ENCODE measurements at places on chromosomes 4 and X. TPM values are rescaled to one million over a fixed set of nuclear protein-coding genes. Genes with fewer than 3 reads are reported as not detected.

DNA sequence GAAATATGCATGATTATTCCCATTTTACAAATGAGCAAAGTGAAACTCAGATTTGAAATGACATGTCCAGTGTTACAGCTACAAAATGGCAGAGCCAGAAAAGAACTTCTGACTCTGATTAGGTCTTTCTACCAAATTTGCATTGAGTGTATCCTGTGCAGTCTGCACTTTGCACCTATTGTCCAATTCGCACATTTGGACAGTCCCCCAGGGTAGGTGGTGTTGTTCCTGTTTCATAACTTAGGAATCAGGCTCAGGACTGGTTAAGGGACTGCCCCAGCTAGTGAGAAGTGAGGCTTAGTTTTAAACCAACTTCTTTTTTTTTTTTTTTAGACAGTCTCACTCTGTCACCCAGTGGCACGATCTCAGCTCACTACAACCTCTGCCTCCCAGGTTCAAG is 137.9 kb upstream of the NALF2 start:
- no peaks in the 10 kb centered on the region for H3K4me1 ChIP-seq
- H3K27ac ChIP-seq: no peak overlapping the region
- no peak for DNase-seq
- no peak overlapping the region for H3K4me3 ChIP-seq

Gene SOX3
- total RNA-seq: not detected

- no peak overlapping the region for H3K4me3 ChIP-seq
- DNase-seq: no peak
- H3K27ac ChIP-seq: no peak overlapping the region
- H3K27me3 ChIP-seq: no peaks in the 10 kb centered on the region
Observed at GRCh38 chr4:80162418-80162817, 34.9 kb upstream of the PRDM8 start.

DNA sequence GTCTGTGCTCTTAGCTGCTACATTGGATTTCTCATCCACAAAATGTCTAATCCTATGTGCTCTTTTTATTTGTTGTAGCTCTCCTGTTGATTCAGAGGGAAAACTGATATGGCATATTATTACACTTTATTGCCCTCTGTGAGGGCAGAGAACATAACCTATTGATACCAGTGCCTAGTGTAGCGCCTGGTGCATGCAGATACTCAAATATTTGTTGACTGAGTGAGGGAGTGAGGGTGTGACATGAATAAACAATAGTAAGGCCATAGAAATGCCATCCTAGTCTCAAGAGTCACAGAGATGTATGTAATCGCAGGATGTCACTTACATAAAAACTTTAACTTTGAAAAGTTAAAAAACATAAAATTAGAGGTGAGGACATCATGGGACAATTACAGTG is 159.1 kb downstream of the SHROOM3 start:
- no peaks in the 10 kb centered on the region for H3K36me3 ChIP-seq
- peaks cover 28% of the 10 kb centered on the region for H3K4me1 ChIP-seq
- no peaks in the 10 kb centered on the region for H3K27me3 ChIP-seq
- no peak overlapping the region for H3K27ac ChIP-seq
- H3K4me3 ChIP-seq: no peak overlapping the region
- no peak for DNase-seq

Gene SOWAHD
- not detected for total RNA-seq

- no peak for DNase-seq
- peaks cover 7% of the 10 kb centered on the region for H3K4me1 ChIP-seq
- no peaks in the 10 kb centered on the region for H3K36me3 ChIP-seq
- no peaks in the 10 kb centered on the region for H3K27me3 ChIP-seq
- no peak overlapping the region for H3K4me3 ChIP-seq
Observed at GRCh38 chrX:13059637-13060499, 15.4 kb upstream of the FAM9C start.

- H3K4me3 ChIP-seq: no peak overlapping the region
- no peaks in the 10 kb centered on the region for H3K36me3 ChIP-seq
- no peak for DNase-seq
- no peaks in the 10 kb centered on the region for H3K27me3 ChIP-seq
- no peak overlapping the region for H3K27ac ChIP-seq
Observed at GRCh38 chrX:17472424-17472823, 97.4 kb downstream of the NHS start.

Gene AKAP14
- total RNA-seq: not detected

Gene CXCL8
- not detected for total RNA-seq

GRCh38 chr4:185734214-185734613 is 77.8 kb downstream of the SORBS2 start:
- H3K27ac ChIP-seq: peak overlapping the region; percentile 77
- no peak overlapping the region for H3K4me3 ChIP-seq
- DNase-seq: peak; percentile 14
- no peaks in the 10 kb centered on the region for H3K36me3 ChIP-seq
- peaks cover 95% of the 10 kb centered on the region for H3K4me1 ChIP-seq

Gene FGF16
- 0.42 TPM for total RNA-seq

All from esophagus muscularis mucosa (tissue), 4 donors.